ENCODE measurements at places on chromosomes 3 and 15.

DNA sequence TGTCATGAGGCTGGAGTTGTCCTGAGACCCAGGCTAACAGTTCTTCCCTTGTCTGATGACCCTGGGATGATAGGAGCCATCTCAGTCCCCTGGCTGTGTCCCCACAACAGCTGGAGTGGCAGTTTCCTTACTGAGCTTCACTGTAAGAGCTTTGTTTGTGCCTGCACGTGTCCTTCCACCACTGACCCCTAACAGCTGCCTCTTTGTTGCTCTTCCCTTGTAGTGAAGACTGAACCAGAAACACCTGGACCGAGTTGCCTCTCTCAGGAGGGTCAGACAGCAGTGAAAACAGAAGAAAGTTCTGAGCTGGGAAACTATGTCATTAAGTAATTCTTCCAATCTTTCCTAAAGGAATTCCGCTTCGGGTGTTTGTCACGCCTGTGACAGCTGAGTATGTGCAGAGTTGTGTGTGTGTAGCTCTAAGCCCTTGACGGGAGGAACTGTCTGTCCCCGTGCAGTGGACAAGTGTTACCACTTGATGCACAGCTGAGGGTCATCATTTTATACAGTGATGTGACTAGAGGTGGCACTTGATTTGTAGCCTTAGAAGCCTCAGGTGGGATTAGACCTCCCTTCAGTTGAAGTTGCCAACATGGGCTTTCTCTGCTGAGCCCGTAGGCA lies 25.0 kb downstream of the MAP6D1 start:
- DNase-seq, result no peak

DNA sequence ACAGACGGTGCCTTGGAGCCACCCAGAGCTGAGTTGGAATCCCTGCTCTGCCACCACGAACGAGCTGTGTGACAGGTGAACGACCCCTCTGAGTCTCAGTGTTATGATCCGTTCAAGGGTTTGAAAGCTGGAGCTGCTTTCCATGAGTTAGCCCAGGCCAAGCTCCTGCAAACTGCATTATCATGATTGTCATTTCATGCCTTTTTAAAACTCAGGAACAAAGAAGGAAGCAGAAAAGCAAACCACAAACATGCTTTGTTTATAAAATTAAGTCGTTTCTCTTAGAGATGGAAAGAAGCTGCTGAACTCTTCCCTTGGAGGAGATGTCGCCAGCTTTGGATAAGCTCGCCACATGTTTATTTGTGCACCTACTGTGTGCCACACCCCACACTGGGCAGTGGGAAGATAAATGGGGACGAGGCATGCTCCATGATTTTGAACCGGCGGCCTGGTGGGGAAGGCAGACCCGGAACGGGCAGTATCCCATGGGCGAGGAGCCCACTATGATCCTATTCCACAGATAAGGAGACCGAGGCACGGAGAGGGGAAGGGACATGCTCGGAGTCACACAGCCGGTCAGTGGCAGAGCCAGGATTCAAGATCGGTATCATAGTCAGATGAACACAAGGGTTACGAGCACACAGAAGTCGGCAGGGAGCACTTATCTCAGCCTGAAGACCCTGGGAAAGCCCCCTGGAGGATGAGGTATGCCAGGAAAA lies 15.9 kb downstream of the HRH1 start:
- no peak for DNase-seq

- no peak for DNase-seq
These were observed 55.9 kb upstream of the KLF13 start for GRCh38 chr15:31270767-31271166.

DNA sequence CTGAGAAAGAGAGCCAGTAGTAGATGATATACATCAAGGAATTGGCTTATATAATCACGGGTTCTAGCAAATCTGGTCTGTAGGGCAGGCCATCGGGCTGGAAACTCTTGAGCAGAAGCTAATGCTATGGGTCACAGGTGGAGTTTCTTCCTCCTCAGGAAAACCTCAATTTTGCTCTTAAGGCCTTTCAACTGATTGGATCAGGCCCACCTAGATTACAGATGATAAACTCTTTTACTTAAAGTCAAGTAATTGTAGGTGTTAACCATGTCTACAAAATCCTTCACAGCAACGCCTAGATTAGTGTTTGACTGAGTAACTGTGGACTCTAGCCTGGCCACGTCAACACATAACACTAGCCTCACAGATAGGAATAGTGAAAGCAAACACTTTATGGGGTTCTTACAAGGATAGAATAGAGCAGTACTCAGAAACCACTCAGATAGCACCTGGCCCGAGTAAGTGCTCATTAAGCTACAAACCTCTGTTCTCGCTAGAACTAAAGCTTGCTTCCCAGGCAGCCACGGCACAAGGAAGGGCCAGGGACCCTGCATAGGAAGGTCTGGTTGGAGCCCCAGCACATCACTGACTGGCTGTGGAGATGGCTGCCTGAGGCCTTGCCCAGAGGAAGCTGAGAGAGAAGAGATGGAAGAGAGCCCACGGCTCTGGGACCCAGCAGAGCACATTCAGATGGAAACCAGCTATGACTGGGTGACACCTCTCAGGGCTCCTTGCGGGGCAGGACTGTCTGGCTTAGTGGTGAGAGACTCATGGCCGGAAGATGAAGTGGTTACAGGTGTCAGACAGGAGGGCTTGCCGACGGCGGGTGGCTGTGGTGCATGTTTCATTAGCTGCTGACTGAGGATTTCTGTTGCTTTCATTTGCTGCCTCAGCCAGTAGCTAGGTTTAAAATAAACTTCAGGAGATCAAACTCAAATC lies 202.5 kb upstream of the TLE3 start:
- no peak for DNase-seq

DNA sequence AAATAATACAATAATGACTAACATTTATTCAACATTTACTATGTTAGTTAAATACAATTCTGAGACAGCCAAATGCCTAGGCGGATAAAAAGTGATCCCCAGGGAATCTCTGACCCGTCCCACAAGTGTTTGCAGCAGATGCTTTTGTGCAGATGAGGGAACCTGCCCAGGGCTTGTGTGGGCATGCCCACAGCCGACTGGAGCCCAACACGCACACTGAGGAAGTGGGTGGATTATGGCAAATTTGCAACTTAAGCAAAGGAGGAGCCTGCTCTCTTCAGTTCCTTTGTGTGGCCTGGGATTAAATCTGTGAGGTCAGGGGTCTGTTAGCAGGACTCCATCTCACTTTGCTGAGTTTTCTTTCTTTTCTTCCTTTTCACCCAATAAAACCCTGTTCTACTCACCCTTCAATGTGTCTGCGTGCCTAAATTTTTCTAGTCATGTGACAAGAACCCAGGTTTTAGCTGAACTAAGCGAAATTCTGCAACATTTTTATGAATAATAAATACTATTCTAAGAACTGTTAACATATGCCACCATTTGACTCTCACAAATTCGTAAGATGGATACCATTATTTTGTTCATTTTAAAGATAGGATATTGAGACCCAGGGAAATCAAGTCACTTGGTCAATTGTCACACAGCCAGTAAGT lies 13.9 kb upstream of the RTP1 start:
- no peak for DNase-seq

DNA sequence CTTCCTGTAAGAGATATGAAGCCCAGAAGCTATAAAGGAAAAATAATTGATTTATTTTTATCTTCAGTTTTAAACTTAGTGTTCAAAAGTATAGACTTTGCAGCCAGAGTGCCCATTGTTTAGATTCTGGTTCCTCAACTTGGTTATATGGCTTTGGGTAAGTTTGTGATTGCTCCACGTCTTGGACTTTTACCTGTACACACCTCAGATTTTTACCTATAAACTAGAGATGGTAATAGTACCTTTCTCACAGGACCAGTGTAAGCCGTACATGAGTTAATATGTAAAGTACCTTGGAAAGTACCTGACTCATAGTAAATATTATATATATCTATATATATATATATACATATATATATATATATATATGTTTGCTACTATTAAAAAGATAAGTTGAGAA lies 283.8 kb downstream of the RAP2B start:
- no peak for DNase-seq

GRCh38 chr3:140152851-140153639 lies 218.1 kb downstream of the CLSTN2 start:
- no peak for DNase-seq

- no peak for DNase-seq
These were observed 26.3 kb downstream of the CDAN1 start for GRCh38 chr15:42710662-42711061.

DNA sequence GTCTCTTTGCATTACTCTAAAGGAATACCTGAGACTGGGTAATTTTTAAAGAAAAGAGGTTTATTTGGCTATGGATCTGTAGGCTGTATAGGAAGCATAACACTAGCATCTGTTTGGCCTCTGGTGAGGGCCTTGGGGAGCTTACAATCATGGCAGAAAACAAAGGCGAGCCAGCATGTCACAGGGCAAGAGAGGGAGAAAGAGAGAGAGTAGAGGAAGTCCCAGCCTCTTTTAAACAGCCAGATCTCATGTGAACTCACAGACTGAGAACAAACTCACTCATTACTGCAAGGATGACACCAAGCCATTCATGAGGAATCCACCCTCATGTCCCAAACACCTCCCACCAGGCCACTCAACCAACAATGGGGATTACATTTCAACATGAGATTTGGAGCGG lies 974.6 kb downstream of the FHIT start:
- no peak for DNase-seq

- DNase-seq, result no peak
These were observed 18.1 kb downstream of the H1-8 start for GRCh38 chr3:129560911-129561594.

DNA sequence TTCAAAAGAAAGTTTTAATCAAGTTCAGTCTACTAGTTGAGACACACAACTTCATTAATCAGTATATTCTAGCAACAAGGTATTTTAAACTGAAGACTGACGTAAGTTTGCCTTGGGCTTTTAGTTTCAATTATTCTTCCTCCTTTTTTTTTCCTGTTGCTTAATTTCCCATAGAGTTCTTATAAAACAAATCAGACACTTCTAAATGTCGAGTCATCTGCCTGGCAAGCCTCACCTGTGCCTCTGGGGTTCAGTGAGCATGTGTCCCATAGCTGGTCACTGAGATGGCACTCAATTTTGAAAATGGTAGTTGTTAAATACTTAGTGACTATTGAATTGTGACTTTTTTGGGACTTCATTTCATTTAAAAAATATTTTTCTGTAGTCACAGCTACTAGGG lies 27.4 kb downstream of the NKIRAS1 start:
- DNase-seq, result no peak

All from GOT3 (cell line).